Hindlimb muscle (tissue), 1 donor: ENCODE measurements at places on chromosomes 12 and 14.

- no peak for DNase-seq
These were observed 7.3 kb upstream of the FRMD6 start for GRCh38 chr14:51644217-51644933.

GRCh38 chr12:40054555-40055227 lies 51.2 kb downstream of the SLC2A13 start:
- no peak for DNase-seq

- DNase-seq = no peak
These were observed 202.2 kb downstream of the KTN1 start for GRCh38 chr14:55782166-55782565.

DNA sequence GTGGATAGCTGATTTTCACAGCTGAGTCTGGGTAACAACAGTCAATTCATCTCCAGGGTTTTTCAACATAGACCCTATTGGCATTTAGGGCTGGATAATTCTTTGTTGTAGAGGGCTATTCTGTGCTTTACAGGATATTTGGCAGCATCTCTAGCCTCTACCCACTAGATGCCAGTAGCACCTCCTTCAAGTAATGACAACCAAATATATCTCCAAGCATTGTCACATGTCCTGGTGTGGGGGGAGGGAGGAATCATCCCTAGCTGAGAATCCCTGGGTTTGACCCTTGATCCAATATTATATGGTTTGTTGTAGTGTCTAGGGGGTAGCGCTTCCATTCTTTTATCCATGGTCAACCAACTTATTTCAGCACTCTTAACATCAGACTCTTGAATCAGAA lies 157.2 kb downstream of the ANO4 start:
- DNase-seq = no peak
